ENCODE measurements at places on chromosomes 2 and 18.

DNA sequence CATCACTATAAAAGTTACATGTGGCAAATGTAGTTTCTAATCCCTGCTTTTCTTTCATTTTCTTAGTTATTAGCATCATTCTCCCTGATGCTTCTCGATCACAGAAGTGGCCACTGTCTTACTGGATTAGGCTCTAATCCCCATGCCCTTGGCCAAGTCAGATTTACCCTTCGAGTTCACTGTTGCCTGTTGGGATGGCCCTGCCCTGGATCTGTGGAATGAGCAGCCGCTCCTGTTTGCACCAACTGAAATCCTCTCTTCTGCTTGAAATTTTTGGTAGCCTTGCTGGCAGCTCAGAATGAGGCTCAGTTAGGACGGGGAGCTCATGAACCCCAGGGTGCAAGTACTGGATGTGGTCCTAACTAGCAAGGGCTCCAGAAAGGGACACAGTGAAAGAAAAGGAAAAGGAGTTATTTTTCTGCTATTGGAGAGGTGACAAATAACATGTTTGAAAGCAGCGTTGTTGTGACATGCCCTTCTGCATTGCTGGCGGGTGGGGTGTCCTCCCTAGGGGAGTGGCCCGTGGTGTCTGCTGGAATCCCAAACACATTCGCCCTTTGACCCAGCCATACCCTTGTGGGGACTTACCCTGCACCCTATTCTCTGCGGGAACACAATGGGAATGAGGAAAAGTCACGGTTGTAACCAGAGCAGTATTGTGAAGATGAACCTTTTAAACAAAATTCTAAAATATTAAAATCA lies 34.5 kb downstream of the RBFA start:
- no peak for DNase-seq

DNA sequence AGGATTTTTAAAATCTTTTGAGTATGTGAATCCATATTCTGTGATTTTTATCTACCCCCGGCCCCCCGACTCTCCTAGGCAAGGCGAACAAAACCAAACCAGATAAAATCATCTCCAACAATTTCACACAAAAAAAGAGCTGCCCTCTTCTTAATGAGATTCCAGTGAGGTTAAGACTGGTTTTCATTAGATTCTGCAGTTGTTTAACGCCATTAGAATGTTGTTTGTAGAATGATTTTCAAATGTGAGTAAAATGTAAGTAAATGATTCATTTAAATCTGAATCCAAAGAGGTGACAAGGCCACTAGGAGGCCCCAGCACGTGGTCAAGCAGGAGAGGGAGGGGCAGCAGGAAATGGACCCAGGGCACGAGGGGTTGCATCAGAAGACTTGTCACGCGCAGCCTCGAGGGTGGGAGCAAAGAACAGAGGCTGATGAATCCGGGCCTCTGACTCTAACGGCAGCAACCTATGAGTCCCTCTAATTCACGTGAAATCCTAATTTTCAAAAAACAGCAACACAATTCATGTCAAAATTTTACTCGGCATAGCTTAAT lies 24.3 kb upstream of the KLHL29 start:
- no peak for DNase-seq

DNA sequence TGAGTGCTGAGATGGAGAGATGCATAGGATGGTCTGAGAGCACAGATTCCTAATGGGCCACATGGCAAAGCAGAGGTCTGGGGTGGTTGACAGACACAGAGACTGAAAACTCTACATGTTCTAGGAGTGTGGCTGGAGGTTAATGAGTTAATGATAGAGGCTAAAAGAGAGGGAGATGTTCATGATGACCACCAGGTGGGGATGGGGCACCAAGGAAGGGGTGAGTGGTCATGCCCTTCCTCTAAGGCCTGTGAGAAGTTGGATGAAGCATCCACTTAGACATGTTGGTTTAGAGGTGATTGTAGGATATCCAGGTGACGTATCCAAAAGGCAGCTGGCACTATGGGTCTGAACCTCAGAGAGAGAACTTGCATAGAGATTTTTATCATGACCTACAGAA lies 102.1 kb downstream of the LRP2 start:
- DNase-seq: no peak

- DNase-seq: peak; percentile 3
These were observed 100.1 kb downstream of the WDPCP start for GRCh38 chr2:63488118-63488713.

DNA sequence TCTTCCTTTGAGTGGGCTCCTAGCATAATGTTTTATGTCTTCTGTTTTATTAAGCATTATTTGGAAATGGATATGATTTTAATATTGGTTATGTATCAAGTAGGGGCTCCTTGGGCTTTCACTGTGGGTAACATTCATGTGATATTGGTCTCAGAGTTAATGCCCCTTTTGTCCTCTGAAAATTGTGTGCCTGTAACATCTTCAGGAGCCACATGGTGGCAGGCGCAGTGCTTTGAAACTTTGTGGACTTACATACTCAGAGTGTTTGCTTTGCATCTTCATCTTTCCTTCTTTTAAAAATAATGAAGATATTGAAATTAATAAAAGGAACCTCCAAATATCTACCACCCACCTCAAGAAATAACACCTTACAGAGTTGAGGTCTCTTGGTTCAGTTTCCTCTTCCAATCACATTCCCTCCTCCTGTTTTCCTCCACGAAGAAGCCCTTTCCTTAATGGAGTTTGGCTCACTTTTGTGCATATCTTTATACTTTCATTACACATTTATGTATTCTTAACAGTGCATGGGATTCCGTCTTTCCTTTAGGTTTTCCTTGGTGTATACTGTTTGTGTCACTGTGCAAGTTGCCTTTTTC lies 73.5 kb downstream of the LIMS1 start:
- no peak for DNase-seq

GRCh38 chr2:151289972-151290866 lies 751 bp upstream of the NMI start:
- no peak for DNase-seq

- DNase-seq: no peak
These were observed 124.5 kb downstream of the DCDC2C start for GRCh38 chr2:3827673-3828575.

DNA sequence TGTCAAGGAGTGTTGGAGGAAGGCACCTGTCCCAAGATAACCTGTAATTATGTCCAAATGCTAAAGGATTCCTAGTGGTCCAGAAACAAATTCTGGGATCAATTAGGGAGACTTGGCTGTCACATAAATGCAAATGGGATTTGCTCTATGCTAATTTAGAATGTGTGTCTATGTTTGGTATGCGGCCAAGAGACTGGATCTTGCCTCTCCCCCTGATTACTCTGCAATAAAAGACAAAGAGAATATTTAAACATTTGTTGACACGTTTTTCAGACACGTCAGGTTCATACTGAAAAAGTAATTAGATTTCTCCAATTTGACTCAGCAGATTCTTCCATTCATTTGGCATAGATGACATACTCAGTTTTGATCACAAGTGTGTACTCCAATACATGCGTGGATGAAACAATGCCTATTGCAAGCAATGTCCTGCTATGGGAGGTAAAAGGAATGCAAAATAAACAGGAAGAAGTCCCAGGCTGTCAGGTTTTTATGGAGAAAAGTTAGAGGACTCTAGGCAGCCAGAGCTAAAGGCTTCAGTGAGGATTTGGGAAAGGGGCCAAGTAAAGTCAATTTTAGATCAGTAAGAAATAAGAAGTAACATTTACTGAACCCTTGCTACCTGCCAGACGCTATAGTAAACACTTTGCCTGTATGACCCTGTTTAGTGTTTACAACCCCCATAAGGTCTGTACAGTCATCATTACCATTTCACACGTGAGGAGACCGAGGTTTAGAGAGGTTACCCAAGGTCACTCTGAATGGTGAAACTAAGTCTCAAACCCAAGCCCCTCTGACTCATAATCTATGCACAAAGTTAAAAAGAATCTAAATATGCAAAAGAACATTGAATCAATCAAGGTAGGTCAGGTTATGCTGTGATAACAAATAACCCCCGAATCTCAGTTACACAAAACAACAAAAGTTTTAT lies 7.8 kb downstream of the ANTXR1 start:
- no peak for DNase-seq

DNA sequence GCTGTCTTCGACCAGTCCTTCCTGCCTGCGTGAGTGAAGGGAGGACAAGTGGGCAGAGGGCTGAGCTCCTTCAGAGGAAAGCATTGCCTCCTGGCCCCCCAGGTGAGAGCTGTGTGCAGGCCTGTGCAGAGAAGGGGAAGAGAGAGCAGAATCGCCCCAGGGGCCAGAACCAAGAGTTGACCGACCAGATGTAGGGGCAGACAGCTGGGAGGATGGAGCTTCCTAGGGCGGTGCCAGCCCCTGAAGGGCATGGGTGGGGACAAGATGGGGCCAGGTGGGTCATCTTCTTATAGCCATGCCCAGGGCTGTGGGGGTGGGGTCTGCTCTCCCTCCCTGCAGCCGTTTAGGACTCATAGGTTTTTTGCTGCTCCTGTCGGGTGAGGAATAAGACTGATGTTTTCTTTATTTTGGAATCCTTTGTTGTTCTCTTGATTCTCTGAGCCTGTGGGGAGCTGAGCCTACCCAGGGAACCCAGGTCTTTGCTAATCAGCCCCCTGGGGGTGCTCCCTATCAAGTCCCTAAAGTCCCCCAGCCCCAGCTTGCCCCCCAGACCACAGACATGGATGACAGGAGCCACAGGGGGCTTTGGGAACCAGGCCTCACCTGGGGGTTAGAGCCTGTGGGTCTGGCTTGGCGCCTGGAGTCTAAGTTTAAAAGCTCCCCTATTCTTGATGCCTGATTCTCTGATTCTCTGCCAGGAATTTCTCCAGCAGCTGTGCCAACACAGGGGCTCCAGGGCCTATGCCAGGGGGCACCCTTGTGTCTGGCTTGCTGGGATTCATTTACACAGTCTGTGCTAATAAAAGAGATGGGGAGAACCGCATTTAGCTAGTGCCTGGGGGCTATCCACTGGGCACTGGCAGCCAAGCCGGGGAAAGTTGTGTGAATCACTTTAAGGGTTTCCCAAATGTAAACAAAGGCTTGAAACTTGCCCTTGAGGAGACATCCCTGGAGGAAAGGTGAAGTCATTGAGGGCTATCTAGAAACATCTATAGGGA lies 9.3 kb upstream of the EFHD1 start:
- DNase-seq: no peak

GRCh38 chr18:34576622-34577021 lies 133.5 kb upstream of the DTNA start:
- no peak for DNase-seq

DNA sequence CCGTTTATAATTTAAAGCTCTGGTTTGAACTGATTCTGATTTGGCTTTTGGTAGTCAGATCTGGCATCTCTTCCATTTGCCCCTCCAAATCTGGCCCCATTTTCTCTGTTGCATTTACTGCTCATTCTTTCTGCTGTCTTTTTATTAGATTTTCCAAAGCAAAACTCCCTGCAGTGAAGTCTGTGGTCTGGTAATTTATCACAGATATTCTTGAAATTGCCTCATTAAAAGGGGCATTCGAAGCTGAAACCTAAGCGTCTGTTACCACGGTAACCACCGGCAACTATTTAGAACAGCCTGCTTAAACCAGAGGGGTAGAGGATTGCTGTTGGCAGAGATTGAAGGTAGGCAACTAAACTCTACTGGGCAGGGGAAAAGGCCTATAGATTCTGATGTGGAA lies 111.5 kb upstream of the UPP2 start:
- DNase-seq: no peak

GRCh38 chr2:33287507-33288005 lies 188.9 kb upstream of the RASGRP3 start:
- no peak for DNase-seq

- DNase-seq: no peak
These were observed at the start of gene UBXN2A for GRCh38 chr2:23939987-23940717. UBXN2A (plus strand) TSS chr2:23940463; CDS start chr2:23958315, 17,852 bp downstream.

- DNase-seq: peak; percentile 4
These were observed 135.9 kb downstream of the ABCA12 start for GRCh38 chr2:215002500-215002899.

GRCh38 chr2:148430101-148430500 lies 214.4 kb upstream of the EPC2 start:
- no peak for DNase-seq

DNA sequence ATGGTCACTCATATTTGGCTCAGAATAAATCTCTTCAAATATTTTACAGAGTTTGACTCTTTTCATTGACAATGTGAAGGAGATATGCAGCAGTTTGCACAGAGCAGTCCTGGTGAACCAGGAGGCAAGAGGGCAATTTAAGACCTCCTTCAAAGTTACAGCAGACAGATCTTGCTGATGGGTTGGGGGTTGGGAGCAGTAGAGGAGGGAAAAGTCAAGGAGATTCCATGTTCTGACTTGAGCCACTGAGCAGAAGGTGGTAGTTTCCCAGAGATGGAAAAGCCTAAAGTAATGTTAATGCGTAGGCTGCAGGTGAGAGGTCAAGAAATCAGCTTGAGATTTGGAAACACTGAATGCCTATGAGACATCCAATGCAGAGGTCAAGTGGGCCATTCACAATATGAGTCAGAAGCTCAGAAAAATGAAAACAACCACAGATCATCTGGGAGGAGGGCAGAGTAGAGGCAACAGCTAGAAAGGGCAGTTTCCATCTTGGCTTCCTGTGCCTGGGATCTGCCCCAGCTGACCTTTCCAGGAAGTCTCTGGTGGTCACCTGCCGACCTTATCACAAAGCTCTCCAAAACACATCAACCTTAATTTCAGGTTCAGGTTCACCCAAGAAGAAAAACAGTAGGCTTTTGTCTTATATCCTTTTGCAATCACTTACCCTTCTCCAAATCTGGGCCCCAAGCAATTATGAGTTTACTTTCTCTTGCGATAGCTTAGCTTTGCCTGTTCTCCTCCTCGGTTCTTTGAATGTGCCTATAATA lies 197.5 kb upstream of the ARL4C start:
- DNase-seq: peak; percentile 80

DNA sequence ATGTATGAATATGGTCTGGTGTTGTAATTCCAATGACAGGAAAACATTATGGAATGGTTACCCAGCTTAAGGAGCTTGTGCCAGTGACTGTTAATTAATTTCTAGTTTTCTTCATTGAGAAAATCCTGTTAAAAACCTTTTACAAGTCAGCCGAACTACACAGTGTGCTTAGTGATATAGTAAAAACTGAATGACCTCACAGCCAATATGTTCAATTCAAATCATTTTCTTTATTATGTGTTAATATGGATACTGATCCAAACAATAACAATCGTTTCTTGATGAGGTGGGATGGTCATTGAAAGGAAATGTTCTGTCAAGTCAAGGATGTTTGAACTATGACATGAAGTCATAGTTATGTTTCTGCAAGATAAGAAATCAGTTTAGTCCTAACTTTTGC lies 41.6 kb upstream of the RMDN2 start:
- DNase-seq: no peak

DNA sequence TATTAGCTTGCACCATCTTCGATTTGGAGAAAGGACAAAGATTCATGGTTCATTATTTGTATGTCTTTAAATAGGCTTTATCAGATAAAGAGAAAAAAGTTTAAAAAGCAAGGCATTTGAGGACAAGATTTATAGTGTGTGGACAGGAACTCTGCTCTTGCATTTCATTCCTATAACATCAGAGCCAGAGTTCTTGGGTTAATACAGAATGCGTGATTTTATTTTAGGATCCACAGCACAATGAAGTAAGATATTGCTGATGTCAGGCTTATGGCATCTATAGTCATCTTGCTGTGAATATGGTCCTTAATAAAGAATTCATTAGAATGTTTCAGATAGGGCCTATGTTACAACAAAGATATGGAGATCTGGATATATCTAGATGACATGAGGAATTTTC lies 19.7 kb downstream of the RASGRP3 start:
- DNase-seq: no peak

- DNase-seq: no peak
These were observed 3.5 kb downstream of the RBM43 start for GRCh38 chr2:151258121-151258520.

- peak; percentile 74 for DNase-seq
These were observed 118.1 kb upstream of the EPAS1 start for GRCh38 chr2:46179037-46179621.

Measured in pulmonary artery endothelial cell (primary cell).